ENCODE measurements at places on chromosomes 4 and X.
A peak's percentile ranks its signal among the peaks of the same experiment; 100 is the strongest.

DNA sequence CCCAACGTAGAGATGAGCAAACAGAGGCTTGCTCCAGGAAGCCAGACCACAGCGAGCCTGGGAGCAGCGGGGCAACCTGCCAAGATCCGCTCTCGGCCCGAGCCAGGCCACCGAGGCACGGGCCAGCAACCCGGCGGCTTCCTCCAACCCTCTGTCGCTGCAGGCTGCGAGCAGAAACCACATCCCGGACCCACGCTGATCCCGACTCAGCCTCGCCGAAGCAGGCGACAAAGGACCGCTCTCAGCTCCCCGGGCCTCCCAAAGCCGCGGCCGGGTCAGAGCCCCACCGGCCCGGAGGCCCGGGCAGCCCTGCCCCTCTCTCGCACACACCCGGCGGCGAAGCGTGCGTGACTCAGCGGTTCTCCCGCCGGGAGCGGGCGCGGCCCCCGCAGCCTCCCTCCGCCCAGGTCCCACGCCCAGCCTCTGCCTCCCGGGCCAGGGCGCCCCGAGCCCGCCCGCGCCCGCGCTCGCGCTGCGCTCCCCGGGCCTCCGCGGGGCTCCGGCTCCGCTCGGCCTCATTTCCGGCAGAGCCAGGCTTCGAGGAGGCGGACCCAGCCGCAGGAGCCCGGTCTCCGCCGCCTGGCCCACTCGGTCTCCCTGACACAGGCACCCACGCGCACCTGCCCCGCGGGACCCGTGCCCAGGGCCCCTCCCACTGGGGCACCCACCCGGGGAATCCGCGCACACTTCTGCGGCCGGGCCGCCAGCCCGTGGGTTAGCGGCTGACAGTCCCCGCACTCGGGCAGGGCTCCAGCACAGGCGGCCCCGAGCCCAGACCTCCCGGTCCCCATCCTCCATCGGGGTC is 1.7 kb downstream of the PPP2R2C start:
- peak; percentile 23 for DNase-seq

- no peak for DNase-seq
Measured at GRCh38 chr4:70706044-70706461, 15.7 kb upstream of the RUFY3 start.

DNA sequence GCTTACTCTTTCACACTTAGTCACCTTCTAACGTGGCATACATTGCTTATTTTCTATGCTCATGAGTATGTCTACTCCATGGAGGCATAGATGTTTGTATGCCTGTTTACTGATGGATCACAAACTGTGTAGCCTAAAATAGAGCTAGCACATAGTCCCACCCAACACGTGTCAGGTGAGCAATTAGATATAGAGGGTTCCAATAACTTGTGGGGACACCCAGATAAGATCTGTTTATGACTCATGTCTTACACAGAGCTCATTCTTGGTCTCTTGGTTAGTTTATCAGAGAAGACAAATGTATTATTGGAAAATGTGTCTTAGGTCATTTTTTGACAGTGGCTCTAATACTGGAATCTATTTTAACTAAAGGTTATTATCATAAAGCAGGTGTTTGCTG is 6.8 kb downstream of the ZFP42 start:
- no peak for DNase-seq

DNA sequence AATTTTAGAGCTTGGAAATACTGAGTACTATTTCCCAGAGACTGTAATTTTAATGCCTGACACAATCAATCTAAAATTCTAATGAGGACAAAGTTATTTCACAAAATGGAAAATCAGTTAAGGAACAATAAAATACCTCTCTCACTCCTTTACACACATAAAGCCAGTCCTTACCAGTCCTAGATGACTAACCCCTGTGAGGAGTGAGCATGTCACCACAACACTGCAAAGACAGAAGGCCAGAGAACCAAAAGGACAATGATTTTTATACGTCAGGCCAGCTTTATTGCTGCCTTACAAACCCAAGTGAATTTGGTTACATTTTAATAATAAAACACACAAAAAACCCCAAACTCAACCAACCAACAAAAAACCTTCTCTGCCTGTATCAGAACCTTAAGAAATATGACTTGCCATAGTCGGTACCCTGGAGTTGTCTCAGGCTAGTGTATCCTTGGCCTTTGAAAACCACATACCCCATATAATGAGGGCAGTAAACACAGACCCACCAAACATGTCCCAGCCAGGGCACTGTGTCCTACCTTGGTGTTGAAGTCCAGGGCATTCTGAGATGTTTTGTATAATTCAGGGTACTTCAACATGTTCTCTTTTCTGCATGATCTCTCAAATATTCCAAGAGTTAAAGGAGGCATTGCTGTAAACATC is 57.6 kb downstream of the SHISA3 start:
- no peak for DNase-seq

DNA sequence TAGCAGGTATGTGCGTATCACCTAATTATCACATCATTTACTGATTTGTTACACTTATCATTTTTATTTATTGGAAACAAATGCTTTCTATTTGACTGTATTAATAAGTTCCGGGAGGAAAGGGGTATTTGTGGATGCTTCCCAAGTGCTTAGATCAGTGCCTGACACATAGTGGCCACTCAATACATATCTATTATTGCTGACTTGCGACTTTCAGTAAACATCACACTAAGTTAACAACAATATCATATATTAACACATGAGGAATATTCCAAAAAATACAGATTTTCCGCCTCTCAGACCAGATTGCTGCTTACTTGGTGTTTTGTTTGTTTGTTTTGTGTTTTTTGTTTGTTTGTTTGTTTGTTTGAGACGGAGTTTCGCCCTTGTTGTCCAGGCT is 52.6 kb upstream of the ZFP42 start:
- no peak for DNase-seq

- no peak for DNase-seq
Measured at GRCh38 chr4:577499-578450, 1.7 kb upstream of the TMEM271 start.

GRCh38 chr4:120808475-120809141 is 113.9 kb downstream of the PRDM5 start:
- DNase-seq: no peak

DNA sequence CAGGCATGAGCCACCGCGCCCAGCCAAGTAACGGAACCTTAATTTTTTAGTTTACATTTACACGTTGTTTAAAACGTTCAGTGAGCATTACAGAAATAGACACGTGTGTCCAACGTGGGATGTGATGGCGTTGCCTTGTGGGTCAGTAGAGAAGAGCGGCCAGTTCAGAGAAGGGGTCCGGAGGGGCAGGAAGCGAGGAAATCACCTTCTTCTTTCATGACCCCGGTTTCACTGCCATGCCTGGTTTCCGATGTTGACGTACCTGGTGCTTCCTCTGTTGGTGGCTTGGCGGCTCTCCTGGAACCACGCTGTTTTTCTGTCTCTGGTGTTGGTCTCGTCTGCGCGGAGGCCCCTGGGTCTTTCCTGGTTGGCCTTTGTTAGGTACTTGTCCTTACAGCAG is 42.8 kb downstream of the PCGF3 start:
- no peak for DNase-seq

DNA sequence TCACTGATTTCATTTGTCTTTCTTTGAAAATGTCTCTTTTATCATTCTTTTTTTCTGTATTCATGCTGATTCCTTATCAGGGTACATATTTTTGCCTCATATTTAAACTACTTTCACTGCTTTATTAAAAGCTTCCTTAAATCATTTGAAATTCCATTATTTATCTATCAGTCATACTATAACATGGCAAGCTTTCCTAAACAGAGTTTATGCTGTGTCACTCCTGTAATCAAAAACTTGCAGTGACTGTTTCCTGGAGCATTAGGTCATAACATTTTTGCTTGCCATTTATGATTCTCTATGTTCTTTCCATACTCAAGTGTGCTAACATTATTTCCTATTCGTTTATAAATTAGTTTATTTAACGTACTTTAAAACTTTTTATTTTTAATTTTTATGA is 203.7 kb downstream of the BMPR1B start:
- DNase-seq: no peak

DNA sequence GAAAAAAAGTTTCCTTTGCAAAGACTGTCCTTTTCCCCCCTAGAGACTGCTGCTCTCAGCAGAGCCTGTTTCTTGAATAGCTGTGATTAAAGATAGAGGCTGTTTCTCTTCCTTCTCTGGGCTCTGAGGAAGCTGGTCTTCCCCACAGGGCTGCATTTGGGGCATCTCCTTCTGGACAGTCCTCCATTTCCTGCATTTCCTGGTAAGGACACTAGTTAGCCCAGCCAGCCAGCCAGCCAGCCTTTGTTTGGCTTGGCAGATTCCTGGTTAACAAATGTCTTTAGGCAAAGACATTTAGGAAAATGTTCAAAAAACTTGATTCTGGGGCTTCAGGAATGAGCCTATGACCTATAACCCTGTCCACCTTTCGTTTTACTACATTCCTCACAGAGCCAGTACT is 34.0 kb upstream of the PLAC1 start:
- no peak for DNase-seq

DNA sequence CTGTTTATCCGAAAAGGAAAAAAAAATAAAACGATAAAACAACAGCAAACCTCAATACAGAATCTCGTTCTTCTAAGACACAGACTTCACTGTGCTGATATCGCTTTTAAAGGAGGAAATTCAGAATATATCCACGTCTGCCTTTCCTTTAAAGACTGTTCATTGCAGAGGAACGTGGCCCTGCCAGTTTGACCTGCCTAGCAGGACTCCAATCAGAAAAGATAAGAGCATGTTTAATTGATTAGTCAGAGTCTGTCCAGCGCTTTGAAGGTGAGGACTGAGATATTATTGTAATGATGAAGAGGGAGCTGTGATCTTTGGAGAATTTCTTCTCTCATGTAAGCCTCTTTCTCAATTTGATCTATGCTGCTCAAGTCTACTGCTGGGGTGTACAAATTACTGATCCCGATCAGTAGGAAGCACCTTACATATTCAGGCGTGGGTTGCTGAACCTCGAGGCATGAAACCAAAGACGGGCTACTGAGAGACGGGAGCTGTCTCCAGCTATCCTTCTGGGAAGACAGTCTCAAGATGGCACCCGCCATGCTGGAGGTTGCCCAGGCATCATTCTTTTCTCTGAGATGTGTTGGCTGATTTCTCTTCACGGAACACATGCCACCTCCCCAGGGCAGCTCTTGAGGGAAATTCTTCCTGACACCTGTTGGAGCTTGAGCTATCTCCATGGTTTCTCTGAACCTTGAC is 146.1 kb downstream of the SHOX start:
- no peak for DNase-seq

- no peak for DNase-seq
Measured at GRCh38 chrX:3307881-3308280, 38.6 kb downstream of the MXRA5 start.

GRCh38 chr4:14924812-14925344 is 77.4 kb upstream of the CPEB2 start:
- no peak for DNase-seq

DNA sequence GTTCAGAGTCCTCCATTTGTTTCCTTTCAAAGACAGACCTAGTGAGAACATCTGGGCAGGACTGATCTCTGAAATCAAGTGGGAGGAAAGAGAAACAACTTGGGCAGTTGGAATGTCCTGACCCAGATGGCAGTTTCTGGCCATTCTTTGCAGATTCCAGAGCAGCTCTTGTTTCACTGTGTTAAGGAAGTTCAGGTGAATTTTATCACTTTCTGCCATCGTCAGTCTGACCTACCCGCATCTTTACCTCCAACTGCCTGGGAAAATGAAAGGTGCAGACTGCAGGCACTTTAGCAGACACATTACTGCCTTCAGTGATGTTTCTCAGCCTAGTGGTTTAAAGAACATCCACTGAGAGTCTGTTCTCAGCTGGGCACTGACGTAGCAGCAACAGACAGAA is 216.2 kb downstream of the CEP135 start:
- no peak for DNase-seq

DNA sequence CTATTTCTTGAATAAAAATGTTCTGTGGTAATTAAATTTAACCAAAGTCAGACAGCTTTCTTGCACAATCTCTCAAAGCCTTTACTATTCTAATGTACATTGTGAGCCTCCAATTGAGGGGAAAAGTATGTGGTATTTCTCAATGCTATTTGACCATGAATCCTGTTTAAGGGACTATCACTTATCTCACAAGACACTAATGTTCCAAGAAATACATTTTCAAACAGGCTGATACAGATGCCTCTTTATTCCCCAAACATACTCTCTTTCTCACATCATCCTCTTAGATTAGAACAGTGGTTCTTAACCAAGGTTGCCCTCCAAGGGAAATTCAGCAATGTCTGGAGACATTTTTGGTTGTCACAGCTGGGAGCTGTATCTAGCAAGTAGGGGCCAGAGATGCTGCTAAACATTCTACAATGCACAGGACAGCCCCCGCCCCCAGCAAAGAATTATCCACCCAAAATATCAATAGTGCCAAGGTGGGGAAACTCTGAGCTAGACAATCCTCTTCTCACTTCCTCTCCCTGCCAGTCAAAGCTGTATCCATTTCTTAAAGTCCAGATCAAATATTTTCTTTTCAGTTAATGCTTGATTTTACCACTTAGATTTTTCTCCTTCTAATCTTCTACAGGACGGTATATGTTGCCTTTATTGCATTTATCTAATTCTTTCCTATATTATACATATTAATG is 129.2 kb upstream of the TRIM2 start:
- DNase-seq: no peak

- DNase-seq: no peak
Measured at GRCh38 chr4:126306152-126306869, 991.6 kb downstream of the FAT4 start.

- DNase-seq: no peak
Measured at GRCh38 chr4:22201256-22201655, 252.7 kb upstream of the KCNIP4 start.

DNA sequence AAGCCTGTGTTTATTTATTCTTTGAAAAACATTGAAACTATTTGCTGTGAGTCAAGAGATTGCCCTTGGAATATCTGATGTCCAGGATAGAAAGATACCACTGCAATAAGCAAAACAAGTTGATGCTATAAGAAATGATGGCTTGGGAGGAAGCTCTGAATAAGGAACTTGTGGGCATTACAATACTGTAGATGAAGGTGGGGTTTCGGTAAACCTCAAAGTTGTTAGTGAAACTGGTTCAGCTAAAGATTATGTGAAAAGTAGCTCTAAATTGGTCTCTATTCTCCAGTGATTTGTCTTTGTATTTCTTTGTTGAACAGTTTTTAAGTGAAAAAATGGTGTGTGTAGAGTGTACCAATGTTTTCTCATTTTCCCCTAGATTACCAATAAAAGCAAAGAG is 128.7 kb downstream of the AKAP4 start:
- no peak for DNase-seq

GRCh38 chrX:46649421-46650260 is 76.1 kb downstream of the CHST7 start:
- no peak for DNase-seq

DNA sequence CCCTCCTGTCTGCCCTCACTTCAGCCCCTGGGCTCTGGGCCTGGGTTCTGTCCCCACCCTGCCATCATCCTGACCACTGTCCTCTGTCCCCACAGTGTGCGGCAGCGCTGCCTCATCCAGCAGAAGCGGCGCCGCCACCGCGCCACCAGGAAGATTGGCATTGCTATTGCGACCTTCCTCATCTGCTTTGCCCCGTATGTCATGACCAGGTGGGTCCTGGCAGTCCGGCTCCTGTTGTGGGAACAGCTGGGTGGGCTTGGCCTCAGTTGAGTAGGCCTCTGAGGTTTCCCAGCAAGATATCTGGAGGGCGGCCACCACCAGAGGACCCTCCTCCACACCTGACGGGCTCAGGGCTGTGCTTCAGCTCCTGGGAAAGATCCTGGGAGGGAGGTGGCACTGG is 2.2 kb downstream of the GPR78 start:
- no peak for DNase-seq
